ENCODE measurements at places on chromosomes 3 and 15. TPM values are rescaled to one million over a fixed set of nuclear protein-coding genes. Genes with fewer than 3 reads are reported as not detected.

NEK4 gene
- polyA plus RNA-seq = 30.8 TPM

ALS2CL gene
- 5.8 TPM for polyA plus RNA-seq

ARHGAP31 gene
- 25.3 TPM for polyA plus RNA-seq

PLSCR5 gene
- polyA plus RNA-seq = 1.6 TPM

IL5RA gene
- 8.1 TPM for polyA plus RNA-seq

GOLGA6L9 gene
- 13.2 TPM for polyA plus RNA-seq

ARNT2 gene
- 150 TPM for polyA plus RNA-seq
